ENCODE measurements at places on chromosomes 1 and 21.

DNA sequence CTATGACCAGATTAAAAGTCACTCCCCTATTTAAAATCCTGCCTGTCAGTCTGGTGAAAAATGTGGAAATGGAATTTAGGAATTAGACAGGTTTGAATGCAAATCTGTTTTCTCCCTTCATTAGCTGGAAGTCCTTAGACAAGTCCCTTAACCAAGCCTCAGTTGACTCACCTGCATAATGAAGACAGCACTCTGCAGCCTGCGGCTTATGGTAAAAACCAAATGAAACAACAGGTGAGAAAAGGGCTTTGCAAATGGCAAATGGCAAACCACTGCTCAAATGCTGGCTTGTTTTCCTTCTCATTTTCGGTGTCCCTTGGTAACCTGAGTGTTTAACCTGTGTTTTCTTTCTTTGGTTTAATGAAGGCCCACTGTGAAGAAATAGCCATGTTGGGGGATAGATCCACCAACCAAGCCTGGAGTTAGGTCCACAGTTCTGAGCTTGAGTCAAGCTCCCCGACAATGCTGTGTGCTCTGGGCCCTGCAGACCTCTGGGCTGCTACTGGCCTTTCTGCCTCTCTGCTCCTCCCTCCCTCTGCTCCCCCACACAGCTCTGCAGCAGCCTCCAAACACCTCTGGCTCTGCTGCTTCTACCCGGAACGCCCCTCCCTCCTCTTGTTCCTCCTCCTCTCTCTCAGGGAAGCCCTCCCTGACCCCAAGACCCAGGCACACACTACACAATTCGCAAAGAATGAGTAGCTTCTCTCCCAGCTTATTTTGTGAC is 641.8 kb downstream of the MATN1 start:
- DNase-seq, result no peak

- peak; percentile 58 for DNase-seq
Observed at GRCh38 chr1:179121159-179121938, 39.5 kb downstream of the TOR3A start.

- DNase-seq, result no peak
Observed at GRCh38 chr1:116472431-116472961, 98.3 kb downstream of the CD58 start.

DNA sequence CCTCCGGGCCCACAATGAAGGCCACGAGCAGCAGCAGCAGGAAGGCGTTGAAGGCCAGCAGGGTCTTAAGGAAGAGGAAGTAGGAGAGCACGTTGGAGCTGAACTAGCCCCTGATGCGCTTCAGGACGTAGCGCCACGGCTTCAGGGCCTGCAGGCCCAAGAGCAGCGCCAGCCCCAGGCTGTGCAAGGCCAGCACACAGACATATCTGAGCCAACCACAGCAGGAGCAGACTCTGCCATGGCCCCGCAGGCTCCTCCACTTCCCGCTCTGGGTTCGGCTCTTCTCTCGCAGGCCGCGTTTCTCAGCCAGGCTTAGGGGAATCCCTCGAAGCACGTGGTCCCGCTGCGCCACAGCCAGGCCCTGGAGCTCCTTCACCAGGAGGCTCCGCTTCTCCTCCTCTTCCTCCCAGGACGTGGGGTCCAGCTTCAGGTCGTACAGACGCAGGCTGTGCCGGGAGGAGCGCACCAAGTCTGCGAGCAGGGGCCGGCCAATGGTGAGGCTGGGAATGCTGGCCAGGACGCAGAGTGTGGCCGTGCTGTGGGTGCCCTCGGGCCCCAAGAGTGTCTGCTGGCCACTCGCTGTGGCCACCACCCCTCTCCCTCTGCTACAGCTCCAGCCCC is 41.7 kb downstream of the ZNF691 start:
- DNase-seq, result no peak

DNA sequence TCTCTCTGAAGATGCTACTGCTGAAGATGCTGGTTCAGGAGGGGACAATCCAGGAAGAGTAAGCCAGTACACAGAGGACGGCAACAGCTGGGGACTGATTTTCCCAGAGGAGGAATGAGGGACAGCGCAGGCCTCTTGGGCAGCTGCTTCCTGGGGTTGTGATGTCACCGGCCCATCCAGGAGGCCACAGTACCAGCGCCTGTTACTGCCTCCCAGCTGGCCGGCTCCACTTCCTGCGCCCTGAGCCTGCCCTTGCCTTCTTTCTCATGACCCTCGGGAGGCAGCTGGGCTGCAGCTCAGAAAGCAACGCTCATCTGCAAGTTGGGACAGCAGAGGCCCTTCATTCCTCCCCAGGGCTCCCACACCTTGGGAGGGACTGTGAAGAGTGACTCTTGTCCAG is 21.9 kb upstream of the ID3 start:
- no peak for DNase-seq

DNA sequence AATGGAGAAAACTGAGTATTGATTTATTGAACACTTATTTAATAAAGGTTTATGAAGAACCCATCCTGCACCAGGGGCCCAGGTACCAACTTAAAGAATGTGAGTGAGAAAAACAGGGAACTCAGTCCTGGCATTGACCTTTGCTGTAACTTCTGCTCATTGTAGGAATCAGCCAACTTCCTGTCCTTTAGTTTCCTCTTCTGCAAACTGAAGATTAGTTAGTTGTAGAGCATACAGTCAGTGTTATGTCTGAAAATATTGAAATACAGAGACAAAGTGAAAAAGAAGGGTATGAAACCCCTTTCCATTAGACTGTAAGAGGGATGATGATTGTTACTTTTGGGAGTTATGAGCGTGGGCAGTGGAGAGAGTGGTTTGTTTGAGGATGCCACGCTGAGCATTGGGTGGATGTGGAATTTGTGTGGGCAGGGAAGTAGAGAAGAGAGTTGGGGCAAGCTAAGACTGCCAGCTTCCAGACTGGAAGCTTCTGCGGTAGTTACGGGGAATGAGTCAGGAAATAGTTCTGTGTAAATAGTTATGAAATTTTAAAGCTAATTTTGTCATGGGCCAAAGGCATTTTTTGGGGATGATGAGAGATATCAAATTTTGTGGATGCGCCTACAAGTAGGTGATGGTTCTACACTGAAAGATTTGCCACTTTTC is 89.2 kb downstream of the GPR88 start:
- no peak for DNase-seq

GRCh38 chr1:208089761-208090370 is 154.3 kb downstream of the PLXNA2 start:
- no peak for DNase-seq

DNA sequence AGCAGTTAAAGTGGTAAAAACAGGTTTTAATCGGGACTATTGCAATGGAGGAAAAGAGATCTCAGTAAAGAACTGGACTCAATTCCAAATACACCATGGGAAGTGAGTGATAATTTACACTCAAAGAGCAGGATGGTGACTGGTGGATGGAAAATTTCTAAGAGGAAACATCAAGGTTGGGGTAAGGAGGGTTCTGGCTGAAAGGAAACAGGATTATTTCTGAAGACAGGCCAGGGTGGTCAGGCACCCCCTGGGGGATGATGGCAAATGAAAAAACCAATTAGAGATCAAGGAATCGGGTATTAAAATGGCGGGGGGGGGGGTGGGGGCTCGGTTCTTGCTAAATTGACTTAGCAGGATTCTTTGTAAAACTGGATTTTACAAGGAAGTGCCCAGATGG is 12.3 kb upstream of the HSD11B1 start:
- DNase-seq, result no peak

- no peak for DNase-seq
Observed at GRCh38 chr1:57381426-57381825, 42.4 kb downstream of the DAB1 start.

- DNase-seq, result no peak
Observed at GRCh38 chr1:31718327-31718897, 14.6 kb upstream of the COL16A1 start.

GRCh38 chr1:26627954-26628353 is 67.9 kb upstream of the ARID1A start:
- DNase-seq, result no peak

DNA sequence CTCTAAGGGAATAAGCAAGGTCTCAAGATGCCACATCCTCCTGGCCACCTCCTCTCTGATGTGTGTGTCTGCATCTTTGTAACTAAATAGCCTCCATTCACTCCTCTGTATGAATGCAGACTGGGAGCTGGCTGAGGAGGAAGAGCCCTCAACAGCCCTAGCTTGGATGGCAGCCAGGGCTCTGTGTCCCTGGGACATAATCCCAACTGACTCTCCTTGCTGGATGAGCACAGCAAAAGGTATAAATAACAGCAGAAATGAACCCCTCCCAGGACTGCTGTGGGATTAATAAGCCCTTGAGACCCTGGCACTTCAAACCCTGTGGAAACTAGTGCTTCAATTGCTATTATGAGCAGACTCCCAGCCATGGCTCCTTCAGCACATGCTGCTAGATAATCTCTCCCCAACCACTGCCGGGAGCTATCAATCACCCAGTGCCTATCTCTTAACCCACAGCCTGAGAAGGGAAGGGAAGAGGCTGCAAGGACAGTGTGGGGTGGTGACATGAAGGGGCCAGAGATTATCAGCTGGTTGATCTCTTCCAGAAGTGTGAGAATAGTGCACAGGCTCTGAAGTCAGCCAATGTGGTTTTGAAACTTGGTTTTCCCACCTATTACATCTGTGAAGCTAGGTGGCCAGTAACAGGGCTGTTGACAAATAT is 152.2 kb downstream of the TNR start:
- peak; percentile 62 for DNase-seq

- no peak for DNase-seq
Observed at GRCh38 chr1:28910379-28911115, 3.8 kb upstream of the EPB41 start.

- DNase-seq, result no peak
Observed at GRCh38 chr1:206682111-206682510, 2.6 kb upstream of the MAPKAPK2 start.

DNA sequence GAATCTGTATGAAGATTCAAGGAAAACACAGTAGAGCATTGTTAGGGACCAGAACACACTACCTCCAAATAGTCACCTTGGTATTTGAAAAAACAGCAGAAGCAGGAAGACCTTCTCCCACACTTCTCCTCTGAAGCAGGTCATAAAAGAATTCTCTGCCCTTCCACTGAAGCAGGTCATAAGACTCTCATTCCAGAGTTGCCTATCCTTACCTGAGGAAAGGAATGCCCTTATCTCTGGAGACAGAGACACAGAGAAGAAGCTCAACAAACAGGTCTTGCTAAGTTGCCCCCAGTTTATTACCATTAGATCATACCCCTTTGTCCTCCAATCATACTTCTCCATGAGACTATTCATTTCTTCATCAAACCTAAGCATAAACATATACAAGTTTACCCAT is 225.8 kb upstream of the TNR start:
- no peak for DNase-seq

DNA sequence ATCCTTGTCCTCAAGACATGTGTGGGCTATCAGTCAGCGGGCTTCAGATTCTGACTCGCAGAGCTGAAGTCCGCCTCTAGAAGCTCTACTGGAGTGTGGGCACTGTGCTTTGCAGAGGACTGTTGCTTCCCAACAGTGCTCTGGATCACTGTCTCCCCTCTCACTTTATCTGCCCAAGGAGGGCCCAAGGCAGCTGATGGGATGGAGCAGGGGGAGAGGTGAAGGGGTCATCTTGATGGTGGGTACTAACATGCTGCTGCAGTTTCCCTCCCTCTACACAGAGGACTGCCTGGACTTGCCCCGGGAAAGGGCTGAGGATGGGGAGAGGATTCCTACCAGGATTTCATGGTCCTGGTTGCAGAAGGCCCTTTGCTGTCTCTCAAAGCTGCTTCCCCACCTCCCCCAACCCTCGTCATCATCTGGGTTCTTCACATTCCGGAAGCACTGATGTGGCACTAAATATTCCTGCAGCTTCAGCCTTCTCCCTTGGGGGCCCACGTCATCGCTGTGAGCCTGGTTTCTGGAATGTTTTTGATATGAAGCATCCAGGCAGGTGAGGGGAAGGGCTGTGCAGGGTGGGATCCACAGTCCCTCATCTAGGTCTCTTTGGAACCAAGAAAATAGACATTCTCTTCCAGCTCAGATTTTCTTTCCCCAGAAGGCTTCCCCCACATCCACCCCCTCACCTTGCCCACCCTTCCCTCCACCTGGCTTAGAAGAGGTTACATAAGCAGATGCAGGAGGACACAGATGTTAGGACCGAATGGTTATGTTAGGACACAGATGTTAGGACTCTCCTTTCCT is 23.2 kb downstream of the NUAK2 start:
- no peak for DNase-seq

DNA sequence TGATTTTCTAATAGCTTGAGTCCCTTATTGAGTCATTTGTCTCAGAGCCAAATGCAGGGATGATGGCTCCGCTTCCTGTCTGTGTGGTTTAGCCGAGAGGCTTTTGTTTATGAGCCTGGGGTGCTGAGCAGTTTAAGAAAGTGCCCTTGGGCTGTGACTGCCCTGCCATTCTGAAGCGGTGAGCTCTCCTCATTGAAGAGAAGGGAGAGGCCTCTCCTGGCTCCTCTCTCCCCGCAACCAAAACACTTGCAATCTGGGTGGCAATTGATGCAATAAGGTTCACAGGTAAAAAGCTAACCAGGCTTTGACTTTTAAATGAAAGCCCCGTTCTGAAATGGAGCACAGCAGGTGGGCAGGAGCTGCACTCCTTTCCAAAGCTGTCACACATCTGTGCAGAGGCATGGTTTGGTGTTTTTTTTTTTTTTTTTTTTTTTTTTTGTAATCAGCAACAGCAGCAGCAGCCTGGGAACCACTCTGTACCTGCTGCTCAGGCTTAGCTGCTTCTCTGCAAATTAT is 403.7 kb downstream of the SIPA1L2 start:
- DNase-seq, result no peak

GRCh38 chr21:42591170-42591869 is 62.1 kb upstream of the PDE9A start:
- no peak for DNase-seq

- DNase-seq, result no peak
Observed at GRCh38 chr1:201430776-201431175, 9.2 kb upstream of the TNNI1 start.

GRCh38 chr1:93753791-93754763 is 72.4 kb upstream of the BCAR3 start:
- no peak for DNase-seq

- peak; percentile 99 for DNase-seq
Observed at GRCh38 chr1:235128456-235129328, at the start of gene TOMM20. TOMM20 (minus strand) TSS chr1:235128837; CDS start chr1:235128715, 122 bp downstream.

GRCh38 chr21:20551939-20552338 is 446.3 kb upstream of the NCAM2 start:
- DNase-seq, result no peak

DNA sequence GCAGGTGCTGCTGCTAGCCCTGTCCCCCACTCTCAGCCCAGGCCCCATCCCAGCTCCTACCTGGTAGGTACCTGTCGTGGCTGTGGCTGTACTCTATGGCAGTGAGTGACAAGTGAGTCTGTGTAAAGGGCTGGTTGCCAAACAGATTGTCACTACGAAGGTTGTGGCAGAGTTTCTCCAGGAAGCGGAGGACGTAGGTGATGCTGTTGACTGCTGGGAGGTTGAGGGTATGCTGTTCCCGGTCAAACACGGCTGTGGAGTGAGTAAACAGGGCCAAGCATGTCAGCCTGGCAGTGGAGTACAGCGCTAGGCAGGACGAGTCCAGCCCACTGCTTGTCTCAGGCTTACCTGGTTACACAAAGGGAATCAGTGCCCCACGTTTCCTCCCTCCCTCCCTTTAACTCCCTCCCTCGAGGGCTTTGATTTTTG is 24.8 kb upstream of the SLFNL1 start:
- DNase-seq, result no peak

DNA sequence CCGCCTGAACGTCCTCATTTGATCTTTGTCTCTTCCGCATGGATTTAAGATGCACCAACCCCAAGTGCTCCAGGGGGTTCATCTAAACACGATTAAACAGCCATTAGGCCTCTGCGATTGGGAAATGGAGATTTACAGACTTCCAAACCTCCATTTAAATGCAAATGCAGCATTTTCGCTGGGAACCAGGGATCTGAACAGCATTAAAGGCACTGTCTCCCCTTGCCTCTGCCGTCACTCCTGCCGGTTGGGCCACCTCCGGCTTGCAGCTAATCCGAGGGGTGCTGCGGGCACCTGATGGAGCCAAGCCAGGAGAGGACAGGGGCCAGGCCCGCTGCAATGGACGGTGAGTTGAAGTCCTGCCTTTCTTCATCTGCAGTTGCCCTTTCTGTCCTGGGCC is 70.3 kb upstream of the KLHDC7A start:
- no peak for DNase-seq

Data from D341Med (cell line).